HFFc6 (cell line): ENCODE measurements at places on chromosomes 1 and 21.

GRCh38 chr1:33219886-33220661, 36.2 kb upstream of the ZNF362 start:
- peaks cover 3% of the 10 kb centered on the region for H3K27me3 ChIP-seq
- no peak overlapping the region for H3K4me3 ChIP-seq
- H3K27ac ChIP-seq: no peak overlapping the region
- H3K4me1 ChIP-seq: peaks cover 29% of the 10 kb centered on the region
- peaks cover 12% of the 10 kb centered on the region for H3K36me3 ChIP-seq
- peak; percentile 47 for DNase-seq

DNA sequence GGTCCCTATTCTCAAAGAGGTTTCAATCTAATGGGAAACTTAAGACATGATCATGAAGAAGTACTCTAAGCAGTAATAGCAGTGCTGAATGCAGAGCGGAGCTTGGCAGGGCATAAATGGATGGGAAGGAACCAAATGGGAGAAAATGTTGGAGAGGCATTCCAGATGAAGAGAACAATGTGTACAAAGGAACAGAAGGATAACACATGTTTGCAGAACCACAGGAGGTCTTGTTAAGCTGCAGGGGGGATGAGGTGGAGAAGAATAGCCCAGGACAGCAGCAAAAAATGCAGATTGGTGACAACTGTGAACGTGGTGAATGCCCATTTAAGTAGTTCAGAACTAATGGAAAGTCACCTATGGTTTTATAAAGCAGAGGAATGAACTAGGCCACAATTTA, 99.1 kb downstream of the ASTN1 start:
- H3K36me3 ChIP-seq: no peaks in the 10 kb centered on the region
- no peaks in the 10 kb centered on the region for H3K4me1 ChIP-seq
- no peak overlapping the region for H3K4me3 ChIP-seq
- H3K27ac ChIP-seq: no peak overlapping the region

- H3K4me3 ChIP-seq: no peak overlapping the region
- H3K36me3 ChIP-seq: 0 out of 2 replicates have a peak, but pooled peaks cover 9% of the 10 kb centered on the region
- DNase-seq: no peak
- no peaks in the 10 kb centered on the region; the same call in 1 of the 2 replicates for H3K27me3 ChIP-seq
- H3K4me1 ChIP-seq: peaks cover 23% of the 10 kb centered on the region
Observed at GRCh38 chr1:109658533-109659042, 2.7 kb downstream of the GSTM4 start.

- peaks cover 57% of the 10 kb centered on the region for H3K4me1 ChIP-seq
- H3K27me3 ChIP-seq: no peaks in the 10 kb centered on the region
- no peak overlapping the region for H3K4me3 ChIP-seq
- no peak overlapping the region for H3K27ac ChIP-seq
- peaks cover 11% of the 10 kb centered on the region for H3K36me3 ChIP-seq
- DNase-seq: no peak
Observed at GRCh38 chr21:38775733-38776132, 30.0 kb upstream of the ETS2 start.

DNA sequence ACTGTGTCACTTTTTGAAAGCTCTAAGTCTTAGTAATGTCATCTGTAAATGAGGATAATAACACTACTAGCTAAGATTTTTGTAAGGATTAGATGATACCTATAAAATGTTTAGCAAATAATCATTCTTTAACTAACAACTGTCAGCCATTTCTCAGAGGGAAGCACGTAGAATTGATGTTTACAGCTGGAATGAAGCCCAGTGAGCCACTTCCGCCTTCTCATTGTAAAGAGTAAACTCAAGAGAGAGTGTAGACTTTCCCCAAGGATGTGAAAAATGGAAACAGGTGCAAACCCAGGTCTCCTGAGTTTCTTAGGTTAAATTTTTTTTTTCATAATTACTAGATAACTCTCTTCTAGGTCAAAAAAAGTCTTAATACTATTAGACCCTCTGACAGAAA, 4.9 kb downstream of the GREM2 start:
- no peak overlapping the region for H3K27ac ChIP-seq
- H3K4me1 ChIP-seq: peaks cover 47% of the 10 kb centered on the region
- DNase-seq: no peak
- no peak overlapping the region for H3K4me3 ChIP-seq

DNA sequence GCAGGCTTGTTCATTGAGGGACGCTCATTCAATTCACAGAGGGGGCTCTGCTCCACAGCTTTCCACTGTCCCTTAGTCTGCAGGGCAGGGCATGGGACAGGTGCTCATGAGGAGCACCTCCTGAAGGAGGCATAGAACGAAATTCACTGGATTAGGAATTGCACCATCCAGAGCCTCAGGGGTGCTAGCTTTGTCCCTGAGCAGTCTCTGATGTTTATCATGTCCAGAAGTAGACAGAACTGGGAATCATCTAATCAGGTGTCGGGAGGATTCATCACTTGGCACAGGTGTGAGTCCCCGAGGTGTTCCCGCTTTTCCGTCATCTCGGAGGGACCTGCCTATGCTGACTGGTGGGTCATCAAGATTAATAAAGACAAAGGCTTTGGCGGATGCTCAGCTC, 321.4 kb downstream of the AJAP1 start:
- no peaks in the 10 kb centered on the region for H3K4me1 ChIP-seq
- H3K36me3 ChIP-seq: no peaks in the 10 kb centered on the region; the same call in 1 of the 2 replicates
- DNase-seq: no peak
- no peak overlapping the region for H3K4me3 ChIP-seq
